PC-9 (cell line): ENCODE measurements at places on chromosomes 13 and 19. TPM values are rescaled to one million over a fixed set of nuclear protein-coding genes. Genes with fewer than 3 reads are reported as not detected.

- peak overlapping the region; percentile 76 for H3K4me3 ChIP-seq
- H3K27ac ChIP-seq: peak overlapping the region; percentile 69; the same call in 1 of the 2 replicates
- no peaks in the 10 kb centered on the region for H3K27me3 ChIP-seq
- no peak for DNase-seq
- no peaks in the 10 kb centered on the region; the same call in 1 of the 2 replicates for H3K36me3 ChIP-seq
- peaks cover 27% of the 10 kb centered on the region for H3K4me1 ChIP-seq
Measured at GRCh38 chr19:46715975-46716671, 791 bp downstream of the PRKD2 start.

GRCh38 chr19:373391-374182 is 29.0 kb upstream of the MIER2 start:
- no peaks in the 10 kb centered on the region for H3K4me1 ChIP-seq
- no peaks in the 10 kb centered on the region for H3K36me3 ChIP-seq

DNA sequence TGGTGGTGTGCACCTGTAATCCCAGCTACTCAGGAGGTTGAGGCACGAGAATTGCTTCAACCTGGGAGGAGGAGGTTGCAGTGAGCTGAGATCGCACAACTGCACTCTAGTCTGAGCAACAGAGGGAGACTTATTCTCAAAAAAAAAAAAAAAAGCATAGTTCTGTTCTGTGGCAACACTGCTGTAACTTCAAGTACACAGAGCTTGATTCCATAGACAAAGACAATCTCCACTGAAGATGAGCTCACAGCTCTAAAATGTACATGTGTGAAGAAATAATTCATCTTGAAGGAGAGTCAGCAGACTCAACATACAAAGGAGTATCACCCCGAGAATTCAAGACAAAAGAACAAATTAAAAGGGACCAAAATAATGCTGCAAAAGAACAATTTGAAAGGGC is 47.8 kb downstream of the KCTD15 start:
- no peaks in the 10 kb centered on the region for H3K36me3 ChIP-seq
- no peaks in the 10 kb centered on the region for H3K4me1 ChIP-seq
- no peak overlapping the region for H3K27ac ChIP-seq
- DNase-seq: no peak
- peaks cover 85% of the 10 kb centered on the region for H3K27me3 ChIP-seq

Gene BCAM
- 146 and 199 TPM in 2 replicates for total RNA-seq

GRCh38 chr19:41958367-41959055 is 610 bp downstream of the RABAC1 start:
- peak overlapping the region; percentile 67 for H3K4me3 ChIP-seq
- peak overlapping the region; percentile 24; the same call in 1 of the 2 replicates for H3K27ac ChIP-seq
- H3K4me1 ChIP-seq: peaks cover 11% of the 10 kb centered on the region

GRCh38 chr13:20051366-20051765 is 92.8 kb downstream of the ZMYM2 start:
- DNase-seq: no peak
- H3K27ac ChIP-seq: no peak overlapping the region
- H3K4me1 ChIP-seq: 0 out of 2 replicates have a peak, but pooled peaks cover 18% of the 10 kb centered on the region
